ENCODE measurements at places on chromosomes 1 and 21. TPM values are rescaled to one million over a fixed set of nuclear protein-coding genes. Genes with fewer than 3 reads are reported as not detected.

The GBP6 gene
- not detected for total RNA-seq

The SLC22A15 gene
- total RNA-seq = 0.30 TPM

The OLFML2B gene
- total RNA-seq = 3.0 TPM

The IGSF3 gene
- 0.45 TPM for total RNA-seq

The SH2D2A gene
- 0.34 TPM for total RNA-seq

The INSRR gene
- not detected for total RNA-seq

The ATP1A2 gene
- total RNA-seq = 1.5 TPM

The TMEM39B gene
- total RNA-seq = 4.9 TPM

The MRAP gene
- not detected for total RNA-seq

The HAO2 gene
- total RNA-seq = not detected

The KRTAP19-7 gene
- not detected for total RNA-seq

The SH2D1B gene
- 0.15 TPM for total RNA-seq

The RORC gene
- 0.15 TPM for total RNA-seq

The OR2L5 gene
- not detected for total RNA-seq

The CBR3 gene
- total RNA-seq = 24.1 TPM

The LCE6A gene
- total RNA-seq = not detected

The CRYAA gene
- total RNA-seq = not detected

The PRDM16 gene
- 0.45 TPM for total RNA-seq

The CFHR4 gene
- total RNA-seq = not detected

The BMP8B gene
- total RNA-seq = not detected

The NBPF10 gene
- 0.30 TPM for total RNA-seq

The SMYD2 gene
- total RNA-seq = 39.7 TPM

The PIGM gene
- total RNA-seq = 2.4 TPM

The ENSA gene
- 131 TPM for total RNA-seq

The MANEAL gene
- total RNA-seq = 0.30 TPM

The CDA gene
- total RNA-seq = 4.2 TPM

The CMPK1 gene
- total RNA-seq = 39.2 TPM

The S100A1 gene
- not detected for total RNA-seq

The CTSE gene
- not detected for total RNA-seq

The MCOLN2 gene
- 0.45 TPM for total RNA-seq

The PGLYRP3 gene
- total RNA-seq = not detected

The SDE2 gene
- 8.3 TPM for total RNA-seq

The ELF3 gene
- 0.17 TPM for total RNA-seq

The CD1C gene
- total RNA-seq = not detected

Data from bronchus fibroblast of lung (primary cell).